ENCODE measurements at places on chromosomes 7 and 10.

- no peak for DNase-seq
Observed at GRCh38 chr7:80770675-80771081, 132.2 kb downstream of the CD36 start.

DNA sequence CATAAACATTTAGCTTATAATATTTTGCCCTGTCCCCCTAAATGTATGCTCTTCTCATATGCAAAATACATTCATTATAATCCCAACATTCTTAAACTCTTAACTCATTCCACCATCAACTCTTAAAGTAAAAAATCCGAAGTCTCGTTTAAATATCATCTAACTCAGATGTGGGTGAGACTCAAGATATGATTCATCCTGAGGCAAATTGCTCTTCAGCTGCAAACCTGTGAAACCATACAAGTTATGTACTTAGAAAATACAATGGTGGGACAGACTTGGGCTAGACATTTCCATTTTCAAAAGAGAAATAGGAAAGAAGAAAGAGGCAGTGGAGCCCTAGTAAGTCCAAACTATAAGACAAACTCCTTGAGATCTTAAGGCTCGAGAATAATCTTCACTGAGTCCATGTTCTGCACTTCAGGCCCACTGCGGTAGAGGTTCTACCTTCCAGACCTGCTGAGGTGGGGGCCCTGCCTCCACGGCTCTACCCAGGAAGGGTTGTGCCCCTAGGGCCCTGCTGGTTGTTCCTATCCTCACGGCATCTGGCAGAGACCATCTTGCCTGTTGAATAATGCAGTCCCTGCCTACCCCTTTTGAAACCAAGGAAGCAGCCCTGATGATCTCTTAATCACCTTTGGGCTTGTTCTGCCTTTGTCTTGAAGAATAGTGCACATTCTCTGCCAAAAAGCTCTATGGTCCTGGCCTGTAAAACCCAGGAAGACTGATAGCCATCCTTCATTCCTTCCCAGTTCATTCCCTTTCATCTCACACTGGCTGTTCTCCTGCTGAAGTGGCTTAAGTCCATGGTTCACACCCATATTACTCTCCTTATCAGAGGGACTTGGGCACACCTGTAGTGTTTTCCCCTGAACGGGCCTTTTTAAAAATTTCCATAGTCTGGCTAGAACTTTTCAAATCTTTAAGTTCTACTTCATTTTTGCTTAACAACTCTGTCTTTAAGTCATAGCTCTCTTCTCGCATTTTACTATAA lies 37.3 kb downstream of the INPP5F start:
- no peak for DNase-seq

GRCh38 chr10:127534074-127534473 lies 15.0 kb upstream of the NPS start:
- DNase-seq, result no peak

GRCh38 chr10:29922892-29923291 lies 136.5 kb downstream of the JCAD start:
- no peak for DNase-seq

DNA sequence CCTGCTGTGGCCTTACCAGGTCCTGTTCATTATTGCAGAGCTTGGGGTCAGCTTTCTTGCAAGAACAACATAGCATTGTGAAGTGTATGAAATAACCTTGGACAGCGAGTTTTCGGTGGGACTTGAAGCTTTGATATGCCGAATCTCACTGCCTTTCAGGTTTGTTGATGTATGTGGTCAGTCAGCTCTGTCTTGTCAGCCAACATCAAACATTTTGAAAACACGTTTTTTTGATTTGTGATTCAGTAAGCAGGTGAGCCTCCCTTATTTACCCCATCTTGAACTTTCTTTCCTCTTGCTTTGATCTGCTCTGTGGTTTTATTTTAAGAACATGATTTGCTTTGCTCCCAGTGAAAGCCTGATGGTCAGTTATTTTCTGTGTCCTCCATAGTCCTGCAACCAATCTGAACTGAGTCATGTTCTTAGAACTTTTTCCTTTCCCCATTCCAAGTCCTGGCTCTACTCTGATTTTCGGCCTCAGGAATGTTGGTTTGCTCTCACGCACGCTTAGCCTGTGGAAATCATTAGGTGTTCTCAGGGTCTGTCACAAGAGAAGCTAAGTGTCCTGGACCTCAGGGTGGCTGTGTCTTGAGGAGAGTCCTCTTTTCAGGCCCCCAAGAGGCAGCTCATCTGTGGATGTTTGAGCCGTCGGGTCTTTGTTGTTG lies 8.7 kb downstream of the WBP1L start:
- no peak for DNase-seq

GRCh38 chr10:16944402-16944801 lies 127.2 kb upstream of the RSU1 start:
- DNase-seq, result no peak

DNA sequence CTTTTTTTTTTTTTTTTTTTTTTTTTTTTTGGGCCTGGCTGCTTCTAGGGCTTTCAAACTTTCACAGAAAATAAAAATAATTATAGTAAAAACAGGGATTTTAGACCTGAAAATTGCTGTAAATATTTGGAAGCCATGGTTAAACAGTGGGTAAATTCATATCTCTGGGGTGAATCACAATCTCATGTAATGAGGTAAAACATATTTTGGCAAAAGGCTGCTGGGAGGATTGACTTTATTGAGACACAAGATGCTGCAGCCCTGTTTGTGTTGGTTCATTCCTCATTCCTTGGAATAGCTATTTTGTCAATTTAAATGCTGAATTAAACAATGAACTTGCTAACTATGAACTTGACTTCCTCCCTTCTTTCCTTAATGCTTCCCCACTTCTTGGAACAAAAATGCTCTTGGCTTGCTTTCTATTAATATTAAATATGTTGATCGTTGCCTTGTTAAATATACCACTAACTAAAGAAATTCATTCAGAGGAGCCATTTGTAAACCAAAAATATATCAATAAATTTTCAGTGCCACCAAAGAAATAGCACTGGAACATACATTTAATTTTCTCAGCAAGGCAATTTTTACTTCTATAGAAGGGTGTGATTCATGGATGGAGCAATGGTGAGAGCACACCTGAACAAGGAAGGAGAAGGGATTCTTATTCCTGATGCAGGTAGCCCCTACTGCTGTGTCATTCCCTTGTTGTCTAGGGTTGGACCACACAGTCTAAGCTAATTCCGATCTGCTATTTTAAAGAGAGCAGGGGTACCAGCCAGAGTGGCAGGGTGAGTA lies 24.6 kb downstream of the AGK start:
- no peak for DNase-seq

GRCh38 chr7:155709453-155709852 lies 65.0 kb downstream of the RBM33 start:
- DNase-seq, result no peak

GRCh38 chr7:131104596-131105293 lies 222.9 kb upstream of the MKLN1 start:
- DNase-seq, result no peak

GRCh38 chr10:49237985-49238384 lies 49.8 kb upstream of the TMEM273 start:
- no peak for DNase-seq

DNA sequence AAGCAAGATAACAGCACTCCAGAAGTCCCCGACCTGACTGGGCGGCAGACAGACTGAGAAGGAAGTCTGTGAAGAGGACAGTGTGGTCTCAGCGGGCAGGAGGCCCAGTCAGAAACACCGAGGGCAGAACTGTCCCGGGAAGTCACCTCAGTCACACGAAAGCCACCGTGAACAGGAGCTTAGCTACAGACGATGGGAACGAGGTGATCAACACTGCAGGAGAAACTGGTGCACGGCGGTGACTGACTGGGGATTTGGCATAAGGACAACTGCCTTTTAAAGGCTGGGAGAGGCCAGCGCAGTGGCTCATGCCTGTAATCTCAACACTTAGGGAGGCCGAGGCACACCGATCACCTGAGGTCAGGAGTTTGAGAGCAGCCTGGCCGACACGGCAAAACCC lies 217.8 kb downstream of the PTPRN2 start:
- no peak for DNase-seq

DNA sequence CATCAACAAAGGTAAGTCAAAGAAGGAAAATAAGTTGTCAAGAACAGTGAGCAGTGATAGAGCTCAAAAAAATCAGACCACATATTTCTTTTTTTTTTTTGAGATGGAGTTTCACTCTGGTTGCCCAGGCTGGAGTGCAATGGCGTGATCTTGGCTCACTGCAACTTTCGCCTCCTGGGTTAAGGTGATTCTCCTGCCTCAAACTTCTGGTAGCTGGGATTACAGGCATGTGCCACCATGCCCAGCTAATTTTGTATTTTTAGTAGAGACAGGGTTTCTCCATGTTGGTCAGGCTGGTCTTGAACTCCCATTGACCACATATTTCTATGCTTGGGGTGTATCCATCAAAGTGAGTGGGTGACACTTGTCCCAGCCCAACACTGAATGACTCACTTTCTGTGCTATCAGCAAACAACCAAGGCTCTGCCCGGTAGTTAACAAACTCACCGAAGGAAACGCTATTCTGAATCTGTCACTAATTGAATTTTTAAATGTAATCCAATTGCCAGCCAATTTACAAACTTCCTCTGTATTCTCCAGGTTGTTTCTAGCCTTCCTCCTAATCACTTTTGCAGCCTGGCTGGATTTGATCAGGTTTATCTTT lies 19.6 kb upstream of the SMNDC1 start:
- no peak for DNase-seq

GRCh38 chr10:17668435-17669184 lies 24.7 kb downstream of the STAM start:
- DNase-seq, result no peak

- no peak for DNase-seq
Observed at GRCh38 chr10:128306966-128307365, 180.7 kb upstream of the MKI67 start.

DNA sequence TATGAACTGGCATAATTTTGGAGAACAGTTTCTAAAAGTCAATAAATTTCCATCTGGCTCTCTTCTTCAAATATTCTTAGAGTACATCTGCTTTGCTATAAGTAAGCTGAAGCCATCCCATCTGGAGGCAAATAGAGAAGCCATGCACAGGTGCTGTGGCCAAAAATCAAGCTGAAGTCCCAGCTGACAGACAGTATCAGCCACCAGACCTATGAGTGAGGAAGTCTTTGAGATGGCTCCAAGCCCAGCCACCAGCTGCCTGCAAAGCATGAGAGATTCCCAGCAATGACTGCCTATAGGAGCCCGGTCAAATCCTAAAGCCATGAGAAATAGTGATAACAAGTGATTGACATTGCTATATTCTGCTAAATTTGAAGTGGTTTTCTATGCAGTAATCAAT lies 21.7 kb upstream of the PRSS58 start:
- no peak for DNase-seq

GRCh38 chr7:73612598-73613269 lies 11.6 kb downstream of the MLXIPL start:
- DNase-seq, result peak; percentile 53

- DNase-seq, result peak; percentile 78
Observed at GRCh38 chr10:110226543-110226925, 19.1 kb downstream of the MXI1 start.

DNA sequence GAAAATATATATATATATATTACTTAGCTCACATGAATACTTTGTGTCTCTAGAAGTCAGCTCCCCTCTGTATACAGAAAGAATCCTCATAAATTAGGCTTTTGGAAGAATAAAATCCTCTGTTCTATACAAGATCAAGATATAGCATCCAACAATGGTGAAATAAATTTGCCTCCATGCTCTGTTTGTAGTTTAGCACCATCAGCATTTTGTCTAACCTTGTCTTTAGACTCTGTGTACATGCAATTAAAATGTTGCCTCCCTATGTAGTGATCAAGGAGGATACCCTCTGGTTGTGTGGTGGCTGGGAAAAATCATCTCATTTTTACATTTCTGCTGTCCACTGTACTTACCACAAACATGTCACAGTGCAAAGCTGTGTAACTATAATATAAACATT lies 189.7 kb downstream of the C7orf25 start:
- DNase-seq, result no peak

- DNase-seq, result no peak
Observed at GRCh38 chr10:14382022-14382421, 51.3 kb upstream of the FRMD4A start.

DNA sequence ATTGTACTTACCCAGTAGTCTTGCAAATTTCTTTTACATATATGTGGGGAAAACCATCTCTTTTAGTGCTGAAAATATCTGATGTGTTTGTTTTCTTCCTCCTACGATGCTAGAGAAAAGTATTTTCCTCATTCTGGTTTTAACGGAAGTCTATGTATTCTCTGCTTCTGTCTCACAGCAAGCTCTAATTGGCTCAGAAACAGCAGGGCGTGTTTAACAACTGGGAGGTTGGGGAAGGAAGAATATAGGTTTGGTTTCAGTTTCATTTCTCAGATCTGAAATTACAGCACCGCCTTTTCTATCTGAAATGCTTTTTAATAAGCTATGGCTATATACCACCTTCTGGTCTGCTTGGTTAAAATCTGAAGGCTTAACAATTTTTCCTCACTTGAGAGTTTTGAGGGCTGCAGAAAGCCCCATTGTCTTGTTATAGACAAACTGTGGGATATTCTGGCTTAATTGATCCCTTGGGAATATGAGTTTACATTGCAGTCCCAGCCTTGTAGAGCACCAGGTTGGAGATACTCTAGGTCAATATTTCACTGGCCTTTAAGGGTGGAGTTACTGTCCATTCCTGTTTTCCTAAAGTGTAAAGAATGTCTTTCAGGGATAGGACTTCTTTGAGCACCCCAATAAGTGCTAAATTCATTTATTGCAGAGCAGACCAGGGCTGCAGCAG lies at the start of gene SAMD9:
Gene SAMD9, minus strand, starts transcription at position 128 of the 679 bp plus-strand sequence. CDS start 11,882 bp downstream, outside the sequence.
- peak; percentile 94 for DNase-seq

- no peak for DNase-seq
Observed at GRCh38 chr10:4127518-4128315, 342.7 kb upstream of the KLF6 start.

DNA sequence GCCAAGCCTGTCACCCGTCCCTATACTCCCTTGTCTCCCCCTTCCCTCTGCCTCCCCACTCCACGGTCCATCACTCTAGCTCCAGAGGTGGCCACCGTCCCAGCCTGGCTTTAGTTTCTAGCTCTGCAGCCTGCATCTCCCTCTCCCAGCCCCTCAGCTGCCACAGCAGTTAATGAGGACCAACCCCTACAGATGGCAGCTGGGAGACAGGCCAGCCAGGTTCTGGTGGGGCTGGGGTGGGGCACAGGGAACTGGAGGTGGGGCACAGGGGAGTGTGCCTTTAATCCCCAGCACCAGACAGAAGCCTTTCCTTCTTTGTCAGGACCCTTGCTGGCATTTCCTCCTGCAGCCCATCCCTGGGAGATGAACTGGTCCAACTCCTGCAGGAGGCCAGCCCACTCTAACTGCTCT lies 21.1 kb downstream of the UNC5B start:
- no peak for DNase-seq

- no peak for DNase-seq
Observed at GRCh38 chr7:30327813-30328212, 43.4 kb downstream of the ZNRF2 start.

DNA sequence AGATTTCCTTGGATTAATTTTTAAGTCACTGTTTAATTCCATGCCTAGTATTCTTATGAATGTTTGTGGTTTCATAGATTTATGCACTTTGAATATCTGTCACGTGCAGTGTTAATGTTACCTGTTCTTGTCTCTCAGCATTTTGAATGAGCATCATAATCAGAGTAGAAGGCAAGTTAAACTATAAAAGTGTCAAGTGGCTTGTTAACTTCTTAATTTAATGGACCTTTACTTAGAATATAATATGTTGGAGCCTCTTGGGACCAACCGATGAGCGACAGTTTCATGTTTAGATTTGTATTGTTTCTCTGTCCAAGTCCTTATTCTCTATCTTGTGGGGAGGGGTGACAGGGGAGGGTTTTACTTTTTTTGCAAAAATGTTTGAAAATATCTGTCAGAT lies 50.6 kb upstream of the MTURN start:
- DNase-seq, result no peak

GRCh38 chr7:780081-780480 lies 52.2 kb upstream of the SUN1 start:
- DNase-seq, result no peak
